Urinary bladder (tissue), 4 donors: ENCODE measurements at places on chromosomes 2 and 18. TPM values are rescaled to one million over a fixed set of nuclear protein-coding genes. Genes with fewer than 3 reads are reported as not detected.

The OTOS gene
- not detected for polyA plus RNA-seq

DNA sequence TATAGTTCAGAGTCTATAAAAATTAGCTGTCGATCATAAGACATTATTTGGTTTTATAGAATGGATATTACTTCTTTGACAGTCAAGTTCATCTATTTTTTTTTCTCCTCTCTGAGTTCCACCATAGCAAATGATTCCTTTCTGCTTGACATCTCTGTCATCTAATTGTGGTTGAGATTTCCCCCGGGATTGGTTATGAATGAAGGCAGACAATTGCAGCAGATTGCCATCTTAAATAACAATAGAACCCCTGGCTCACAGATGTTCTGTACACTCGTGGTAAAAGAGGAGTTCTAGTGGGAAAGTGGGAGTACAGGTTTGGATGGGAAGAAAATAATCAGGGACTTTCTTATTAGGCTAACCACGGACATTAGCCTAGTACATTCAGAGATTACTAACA is 292.1 kb upstream of the NRXN1 start:
- DNase-seq = no peak

DNA sequence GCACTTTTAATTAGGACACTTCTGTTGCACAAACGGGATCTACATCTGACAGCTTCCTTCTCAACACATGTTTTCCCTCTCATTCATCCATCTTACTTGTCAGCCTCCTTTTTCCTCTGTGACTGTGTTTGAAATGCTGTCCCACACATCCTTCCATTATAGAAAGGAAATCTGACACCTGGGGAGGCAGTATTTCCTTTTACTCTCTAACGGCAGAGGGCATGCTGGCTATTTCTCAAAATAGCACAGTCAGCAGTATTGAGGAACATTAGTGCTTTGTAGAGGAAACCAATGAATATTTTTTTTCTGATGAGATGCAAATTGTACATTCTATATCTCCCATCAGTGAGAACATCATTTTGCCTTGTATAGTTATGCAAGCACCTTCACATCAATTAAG is 668.7 kb downstream of the SLC4A3 start:
- no peak for DNase-seq

DNA sequence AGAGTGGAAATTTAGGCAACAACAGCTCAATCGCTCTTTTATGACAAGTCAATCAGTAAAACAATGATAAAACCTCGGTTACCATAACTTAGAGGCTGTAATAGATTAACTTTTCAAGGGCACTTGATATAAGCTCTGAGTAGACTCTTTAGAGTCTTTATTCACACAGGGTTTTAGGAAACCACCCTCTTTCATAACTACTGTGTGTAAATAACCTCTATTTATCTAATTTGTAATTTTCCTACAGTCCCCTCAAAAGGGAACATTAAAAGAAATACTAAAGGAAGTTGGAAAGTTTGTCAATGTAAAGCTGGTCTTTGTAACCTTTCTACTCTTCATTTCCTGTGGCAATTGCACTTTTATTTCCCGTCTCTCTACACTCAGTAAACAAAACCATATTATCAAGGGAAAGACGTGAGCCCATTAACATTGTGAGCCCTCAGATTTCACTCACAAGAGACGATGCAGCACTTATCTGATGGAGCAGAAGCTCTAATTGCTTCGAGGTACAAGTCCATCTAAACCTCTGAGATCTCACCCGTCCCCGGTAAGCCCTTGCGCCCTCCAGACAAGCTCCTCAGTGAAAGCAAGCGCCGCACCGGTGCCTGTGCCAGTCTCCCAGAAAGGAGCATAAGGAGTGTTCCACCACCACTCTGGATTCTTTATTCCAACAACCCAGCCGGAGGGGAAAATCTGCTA is 1.1 kb upstream of the HOXD1 start:
- no peak for DNase-seq
